ENCODE measurements at places on chromosomes 11 and 22.

DNA sequence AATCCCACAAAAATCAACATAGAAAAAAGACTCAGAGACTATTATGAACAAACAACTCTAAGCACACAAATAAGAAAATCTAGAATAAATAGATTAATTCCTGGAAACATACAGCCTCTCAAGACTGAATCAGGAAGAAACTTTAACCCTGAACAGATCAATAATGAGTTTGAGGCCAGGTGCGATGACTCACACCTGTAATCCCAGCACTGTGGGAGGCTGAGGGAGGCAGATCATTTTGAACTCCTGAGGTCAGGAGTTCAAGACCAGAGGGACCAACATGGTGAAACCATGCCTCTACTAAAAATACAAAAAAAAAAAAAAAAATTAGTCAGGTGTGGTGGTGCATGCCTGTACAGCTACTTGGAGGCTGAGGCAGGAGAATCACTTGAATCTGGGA is 499.5 kb upstream of the LUZP2 start:
- no peak overlapping the region for H3K4me3 ChIP-seq
- no peaks in the 10 kb centered on the region for H3K36me3 ChIP-seq
- H3K27ac ChIP-seq: no peak overlapping the region
- DNase-seq: no peak
- H3K27me3 ChIP-seq: no peaks in the 10 kb centered on the region

- no peaks in the 10 kb centered on the region for H3K27me3 ChIP-seq
- H3K27ac ChIP-seq: peak overlapping the region; percentile 95
- H3K4me3 ChIP-seq: peak overlapping the region; percentile 96
Measured at GRCh38 chr11:44570411-44571155, 5.1 kb downstream of the CD82 start.

GRCh38 chr11:68792400-68792966 is 41.2 kb upstream of the TESMIN start:
- no peak overlapping the region for H3K4me3 ChIP-seq
- no peak overlapping the region for H3K27ac ChIP-seq
- peaks cover 55% of the 10 kb centered on the region for H3K36me3 ChIP-seq
- no peak for DNase-seq
- H3K27me3 ChIP-seq: no peaks in the 10 kb centered on the region
- no peaks in the 10 kb centered on the region for H3K4me1 ChIP-seq

DNA sequence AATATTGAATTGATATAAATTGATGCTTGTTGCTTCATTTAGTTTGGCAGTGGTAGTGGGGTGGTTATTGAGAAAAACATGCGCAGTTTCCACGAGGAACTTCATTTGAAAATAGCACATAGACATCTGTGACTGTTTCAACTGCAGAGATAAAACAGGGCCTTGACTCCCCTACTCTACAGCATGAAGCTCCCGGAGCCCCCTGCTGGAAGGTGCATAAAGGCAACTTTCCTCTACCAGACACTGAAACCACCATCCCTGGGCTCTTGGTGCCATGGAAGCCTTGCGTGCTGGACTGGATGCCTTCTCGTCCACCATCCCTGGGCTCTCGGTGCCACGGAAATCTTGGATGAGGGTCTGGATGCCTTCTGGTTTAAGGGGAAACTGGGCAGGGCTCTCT is 195.9 kb downstream of the CSNK2A3 start:
- peaks cover 6% of the 10 kb centered on the region for H3K27me3 ChIP-seq
- peak; percentile 31 for DNase-seq
- no peaks in the 10 kb centered on the region for H3K4me1 ChIP-seq

- H3K36me3 ChIP-seq: no peaks in the 10 kb centered on the region
- no peaks in the 10 kb centered on the region for H3K4me1 ChIP-seq
- no peak overlapping the region for H3K27ac ChIP-seq
- no peak overlapping the region for H3K4me3 ChIP-seq
Measured at GRCh38 chr22:44581096-44581435, 83.0 kb upstream of the RTL6 start.

GRCh38 chr11:111502611-111503010 is 9.6 kb downstream of the BTG4 start:
- no peaks in the 10 kb centered on the region for H3K36me3 ChIP-seq
- no peaks in the 10 kb centered on the region for H3K4me1 ChIP-seq
- no peak overlapping the region for H3K4me3 ChIP-seq

DNA sequence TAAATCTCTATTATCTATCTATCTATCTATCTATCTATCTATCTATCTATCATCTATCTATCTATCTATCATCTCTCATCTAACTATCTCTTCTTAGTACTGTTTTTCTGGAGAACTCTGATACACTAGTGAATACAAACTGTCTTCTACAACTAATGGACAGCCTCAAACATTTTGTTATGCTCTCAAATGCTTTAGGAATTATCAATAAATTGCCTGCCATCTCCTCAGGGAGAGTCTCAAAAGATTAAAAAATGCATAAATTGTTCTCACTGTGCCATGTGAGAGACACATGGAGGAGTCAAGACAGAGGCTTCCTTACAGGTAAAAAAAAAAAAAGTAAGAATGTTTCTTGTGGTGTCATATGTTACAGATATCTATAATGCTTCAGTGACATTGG is at the start of gene OR8K3:
Gene OR8K3, plus strand, starts transcription at position 301 of the 400 bp plus-strand sequence. CDS start 3,163 bp downstream, outside the sequence.
- DNase-seq: no peak
- no peaks in the 10 kb centered on the region for H3K4me1 ChIP-seq
- no peak within 1 kb of the TSS for H3K4me3 ChIP-seq
- no peaks in the 10 kb centered on the region for H3K27me3 ChIP-seq
- no peaks in the 10 kb centered on the region for H3K36me3 ChIP-seq

GRCh38 chr11:14713496-14714244 is 70.1 kb downstream of the PDE3B start:
- no peaks in the 10 kb centered on the region for H3K27me3 ChIP-seq
- peaks cover 12% of the 10 kb centered on the region for H3K4me1 ChIP-seq
- no peak for DNase-seq
- no peaks in the 10 kb centered on the region for H3K36me3 ChIP-seq
- H3K27ac ChIP-seq: no peak overlapping the region

GRCh38 chr11:35141071-35141470 is 2.1 kb downstream of the CD44 start:
- no peak for DNase-seq
- peaks cover 79% of the 10 kb centered on the region for H3K4me1 ChIP-seq
- peaks cover 11% of the 10 kb centered on the region for H3K36me3 ChIP-seq
- H3K27me3 ChIP-seq: no peaks in the 10 kb centered on the region

- H3K4me1 ChIP-seq: no peaks in the 10 kb centered on the region
- H3K36me3 ChIP-seq: no peaks in the 10 kb centered on the region
- H3K4me3 ChIP-seq: no peak overlapping the region
- H3K27me3 ChIP-seq: no peaks in the 10 kb centered on the region
Measured at GRCh38 chr11:86167499-86168164, 76.9 kb upstream of the EED start.

DNA sequence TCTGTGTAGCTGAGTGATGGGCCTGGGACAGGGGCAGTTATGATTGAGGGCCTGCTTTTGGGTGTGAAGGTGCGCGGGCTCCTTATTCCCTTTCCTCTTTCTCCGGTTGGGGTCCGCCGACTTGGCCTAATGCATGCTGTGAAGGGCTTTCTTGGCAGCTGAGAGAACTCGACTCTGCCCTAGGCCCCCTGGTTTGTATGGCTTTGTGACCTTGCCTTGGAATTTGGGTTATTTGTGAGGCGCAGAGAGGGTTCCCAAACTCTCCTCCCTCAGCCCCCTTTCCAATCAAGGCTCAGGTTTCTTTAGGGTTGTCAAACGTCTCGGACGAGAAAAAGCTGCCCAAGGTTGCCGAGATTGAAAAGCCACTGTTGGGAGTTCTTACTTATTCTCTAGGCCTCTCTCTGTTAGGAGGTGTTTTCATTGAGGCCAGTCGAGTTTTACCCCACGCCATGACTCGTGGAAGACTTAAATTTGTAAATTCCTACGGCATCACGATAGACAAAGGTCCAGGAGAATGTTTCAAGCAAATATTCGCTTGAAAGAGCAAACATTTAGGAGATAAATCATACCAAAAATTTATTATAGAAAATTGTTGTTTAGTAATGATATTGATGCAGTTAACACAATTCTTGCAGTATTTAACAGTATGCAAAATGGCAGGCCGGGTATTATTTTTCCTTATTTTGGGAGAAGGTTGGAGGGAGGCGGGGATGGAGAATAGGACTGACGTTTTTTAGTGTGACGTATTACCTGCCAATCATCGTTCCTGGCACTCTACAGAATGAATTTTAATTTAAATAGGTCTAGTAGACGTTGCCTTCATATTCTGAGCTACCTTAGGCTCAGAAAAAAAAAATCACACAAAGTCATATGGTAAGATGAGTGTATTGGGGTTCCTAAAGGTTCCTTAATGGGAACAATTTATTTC is 689 bp downstream of the PDHX start:
- peaks cover 16% of the 10 kb centered on the region for H3K36me3 ChIP-seq
- DNase-seq: no peak
- peak overlapping the region; percentile 93 for H3K4me3 ChIP-seq
- H3K4me1 ChIP-seq: peaks cover 38% of the 10 kb centered on the region

DNA sequence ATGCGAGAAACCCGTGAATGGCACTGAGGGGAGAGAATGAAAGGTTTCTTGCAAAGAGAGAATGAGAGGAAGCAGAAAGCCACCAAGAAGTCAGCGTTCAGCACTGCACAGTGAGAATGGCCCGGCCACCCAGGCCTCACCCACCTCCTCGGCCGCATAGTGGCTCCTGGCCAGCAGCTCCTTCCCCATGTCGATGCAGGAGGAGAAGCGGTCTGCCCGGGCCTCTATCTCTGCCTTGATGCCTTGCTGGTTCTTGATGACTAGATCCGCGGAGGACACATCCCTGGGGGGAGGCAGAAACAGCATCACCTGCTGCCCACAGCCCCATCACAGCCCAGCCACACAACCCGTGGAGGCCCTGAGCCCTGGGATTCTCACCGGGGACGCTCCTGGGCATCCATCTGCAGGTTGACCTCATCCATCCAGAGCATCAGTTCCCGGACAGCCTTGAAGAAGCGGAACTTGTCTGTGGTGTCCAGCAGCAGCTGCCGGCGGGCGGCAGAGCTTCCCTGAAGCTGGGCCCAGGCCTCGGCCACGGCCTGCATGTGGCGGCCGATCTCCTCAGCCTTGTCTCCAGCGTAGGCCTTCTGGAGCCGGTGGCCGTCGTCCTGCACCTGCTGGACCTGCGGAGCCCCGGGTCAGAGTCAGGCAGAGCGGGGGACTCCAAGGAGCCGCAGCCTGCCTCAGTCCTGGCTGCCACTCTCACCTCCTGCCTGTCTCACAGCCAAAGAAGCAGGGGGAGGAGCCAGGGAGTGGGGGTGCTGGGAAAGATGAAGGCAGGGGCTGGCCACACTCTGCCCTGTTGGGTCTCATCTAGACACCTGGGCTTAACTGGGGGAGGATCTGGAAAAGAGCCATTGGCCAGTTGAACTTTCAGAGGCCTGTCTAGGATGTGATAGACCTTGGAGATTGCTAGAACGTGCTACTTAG is 12.2 kb upstream of the RBM4B start:
- DNase-seq: no peak
- peaks cover 3% of the 10 kb centered on the region for H3K4me1 ChIP-seq

DNA sequence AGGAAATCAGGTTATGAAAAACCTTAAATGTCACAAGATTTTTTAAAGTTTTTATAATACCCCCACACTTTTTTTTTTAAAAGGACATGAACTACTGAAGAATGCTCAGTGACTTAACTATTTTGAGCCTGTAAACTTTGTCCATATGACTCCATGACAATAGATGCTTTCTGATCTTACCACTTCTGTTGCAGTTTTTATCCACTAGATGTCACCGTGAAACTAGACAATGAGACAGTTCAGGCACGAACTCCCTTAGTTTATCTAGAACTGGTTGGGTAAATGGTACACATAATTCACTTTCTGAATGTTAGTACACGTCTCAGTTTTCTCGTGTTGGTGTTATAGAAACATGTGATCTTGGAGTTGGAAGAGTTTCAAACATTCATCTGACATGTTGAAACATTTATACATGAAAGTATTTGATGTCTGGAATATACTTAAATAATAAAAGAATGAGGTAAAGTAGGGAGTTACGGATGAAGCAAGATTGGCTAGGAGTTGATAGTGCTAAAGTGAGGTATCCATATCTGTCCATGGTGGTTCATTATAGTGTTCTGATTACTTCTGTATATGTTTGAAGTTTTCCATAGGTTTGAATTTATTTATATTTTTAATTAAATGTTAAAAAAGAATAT is 8.1 kb downstream of the CCDC15 start:
- H3K36me3 ChIP-seq: peaks cover 5% of the 10 kb centered on the region
- no peak overlapping the region for H3K4me3 ChIP-seq
- H3K4me1 ChIP-seq: no peaks in the 10 kb centered on the region
- H3K27ac ChIP-seq: no peak overlapping the region
- DNase-seq: peak; percentile 24

GRCh38 chr22:44360668-44361381 is 48.1 kb upstream of the SHISAL1 start:
- no peak overlapping the region for H3K4me3 ChIP-seq
- no peaks in the 10 kb centered on the region for H3K27me3 ChIP-seq
